ENCODE measurements at places on chromosomes 1 and 21.

DNA sequence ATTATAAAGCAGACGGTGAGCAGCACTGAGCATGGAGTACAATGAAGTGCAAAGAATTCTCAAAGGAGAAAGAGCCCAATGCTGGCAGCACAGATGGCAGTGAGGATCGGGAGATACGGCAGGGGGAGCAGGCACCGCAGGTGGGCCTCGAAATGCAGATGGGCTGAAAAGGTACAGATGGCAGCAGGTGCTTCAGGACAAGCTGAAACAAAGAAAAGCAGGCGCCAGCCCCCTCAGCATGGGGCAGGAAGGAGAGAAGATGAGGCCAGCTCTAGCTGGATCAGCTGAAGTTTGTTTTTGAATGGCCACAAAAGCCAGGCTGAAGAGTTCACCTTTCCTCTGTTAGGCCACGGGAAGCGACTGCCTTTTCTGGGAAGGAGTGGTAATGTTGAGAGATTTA lies 7.7 kb downstream of the CFAP298 start:
- DNase-seq: no peak

GRCh38 chr1:234992065-234992464 lies 136.6 kb downstream of the TOMM20 start:
- no peak for DNase-seq

- no peak for DNase-seq
These were observed 23.6 kb upstream of the EPS8L3 start for GRCh38 chr1:109787211-109787844.

GRCh38 chr1:156368889-156369684 lies at the start of gene RHBG:
TSS of gene RHBG (plus strand) at chr1:156369211. CDS start at chr1:156369250, 39 bp downstream.
- no peak for DNase-seq

DNA sequence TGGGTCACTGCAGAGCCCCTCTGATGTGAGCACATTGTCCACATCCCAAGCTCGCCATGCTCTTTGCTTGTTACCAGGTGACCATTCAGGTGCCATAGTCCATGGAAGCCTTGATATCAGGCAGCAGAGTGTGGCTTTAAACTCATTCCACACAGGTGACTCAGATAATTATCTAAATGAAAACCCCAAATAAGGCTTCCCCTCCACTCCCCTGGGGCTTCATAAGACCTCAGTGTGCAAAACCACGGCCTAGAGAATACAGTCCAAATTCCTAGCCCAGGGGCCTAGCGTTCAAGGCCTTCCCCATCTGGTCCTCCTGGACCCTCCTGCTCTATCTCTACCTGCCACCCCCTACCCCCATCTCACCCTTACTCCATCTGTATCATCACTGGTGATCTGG lies 97.1 kb downstream of the ARHGEF10L start:
- no peak for DNase-seq

DNA sequence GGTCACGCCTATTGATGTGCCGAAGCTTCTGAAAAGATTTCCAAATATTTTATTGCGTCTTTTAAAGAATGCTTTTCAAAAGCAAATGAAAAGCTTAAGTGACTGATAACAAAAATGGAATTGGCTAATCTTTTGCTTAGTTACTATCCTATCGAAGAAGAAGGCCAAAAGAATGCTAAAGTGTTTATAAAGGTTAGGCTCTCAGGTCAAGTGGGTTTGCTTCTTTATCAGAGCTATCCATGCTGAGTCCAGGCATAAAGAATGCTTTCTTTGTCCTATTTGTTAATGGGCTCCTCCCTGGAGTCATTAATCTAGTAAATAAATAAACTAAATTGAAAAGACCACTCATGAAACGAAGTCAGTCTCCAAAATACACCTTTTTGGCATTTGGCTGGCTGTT lies 133.4 kb upstream of the LYPLAL1 start:
- DNase-seq: no peak

DNA sequence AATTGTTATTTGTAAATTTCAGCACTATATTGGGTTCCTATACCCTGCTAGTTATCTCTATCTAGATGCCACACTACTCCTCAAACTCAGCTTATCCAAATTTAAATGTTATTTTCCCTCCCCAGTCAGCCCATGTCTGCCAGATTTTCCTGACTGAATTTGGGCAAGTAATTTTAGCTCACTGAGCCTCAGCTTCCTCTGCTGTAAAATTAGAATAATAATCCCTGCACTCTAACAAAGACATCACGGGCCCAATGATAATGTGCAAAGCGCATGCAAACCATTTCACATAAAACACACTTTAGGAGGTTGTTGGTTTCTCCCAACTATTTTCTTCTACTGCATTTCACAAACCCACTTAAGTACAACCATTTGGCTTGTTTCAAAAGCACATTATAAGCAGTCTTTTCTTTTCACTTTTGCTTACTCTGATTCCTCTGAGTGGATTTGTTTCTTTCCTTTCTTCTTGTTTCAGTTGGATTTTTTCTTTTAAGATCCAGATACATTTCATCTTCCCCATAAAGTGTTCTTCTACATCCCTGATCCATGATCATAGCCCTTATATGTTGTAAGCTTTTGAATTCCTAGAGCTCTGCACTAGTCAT lies 152.8 kb upstream of the DPT start:
- no peak for DNase-seq

- DNase-seq: peak; percentile 21
These were observed 7.8 kb downstream of the PTTG1IP start for GRCh38 chr21:44865561-44866280.

DNA sequence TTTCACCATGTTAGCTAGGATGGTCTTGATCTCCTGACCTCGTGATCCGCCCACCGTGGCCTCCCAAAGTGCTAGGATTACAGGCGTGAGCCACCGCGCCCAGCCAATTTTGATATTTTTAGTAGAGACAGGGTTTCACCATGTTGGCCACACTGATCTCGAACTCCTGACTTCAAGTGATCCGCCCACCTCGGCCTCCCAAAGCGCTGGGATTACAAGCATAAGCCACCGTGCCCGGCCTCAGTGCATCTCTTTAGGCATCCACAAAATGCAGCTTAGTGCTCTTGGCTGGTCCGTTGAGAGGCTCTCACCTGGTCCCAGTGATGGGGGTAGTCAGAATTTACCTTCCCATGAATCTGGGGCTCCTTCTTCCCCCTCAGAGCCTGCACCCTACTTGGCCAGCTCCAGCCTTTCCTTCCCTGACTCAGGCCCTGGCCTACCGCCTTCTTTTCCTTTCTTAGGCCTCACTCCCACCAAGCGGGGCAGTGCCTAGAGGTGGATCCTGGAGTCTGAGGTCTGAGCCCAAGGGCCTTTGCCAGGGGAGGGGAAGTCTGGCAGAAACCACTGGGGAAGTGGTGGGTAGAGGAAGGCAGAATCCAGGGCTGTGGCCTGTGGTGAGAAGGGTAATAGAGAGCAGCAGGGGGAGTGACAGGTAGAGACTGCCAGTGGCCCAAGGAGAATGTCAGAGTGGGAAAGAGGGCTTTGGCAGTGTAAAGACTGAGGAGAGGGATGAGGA lies 3.7 kb downstream of the LENEP start:
- no peak for DNase-seq

DNA sequence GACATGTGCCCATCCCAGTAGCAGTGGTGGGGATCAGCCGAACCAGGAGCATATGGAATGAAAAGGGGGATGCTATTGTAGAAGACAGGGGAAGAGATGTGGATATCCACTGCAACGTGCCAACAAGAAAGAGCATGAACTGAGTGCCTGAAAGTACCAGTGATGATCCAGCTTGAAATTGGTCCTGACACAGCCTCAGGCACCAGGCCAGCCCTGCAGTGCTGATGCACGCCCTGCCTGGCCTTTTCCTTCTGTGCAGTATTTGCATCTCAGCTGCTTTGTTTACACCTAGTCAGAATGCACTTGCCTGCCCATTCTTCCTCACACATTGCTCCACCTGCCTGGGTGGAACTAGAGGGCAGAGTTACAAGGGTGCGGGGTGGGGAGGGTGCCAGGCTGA lies 50.3 kb upstream of the ARTN start:
- DNase-seq: no peak

DNA sequence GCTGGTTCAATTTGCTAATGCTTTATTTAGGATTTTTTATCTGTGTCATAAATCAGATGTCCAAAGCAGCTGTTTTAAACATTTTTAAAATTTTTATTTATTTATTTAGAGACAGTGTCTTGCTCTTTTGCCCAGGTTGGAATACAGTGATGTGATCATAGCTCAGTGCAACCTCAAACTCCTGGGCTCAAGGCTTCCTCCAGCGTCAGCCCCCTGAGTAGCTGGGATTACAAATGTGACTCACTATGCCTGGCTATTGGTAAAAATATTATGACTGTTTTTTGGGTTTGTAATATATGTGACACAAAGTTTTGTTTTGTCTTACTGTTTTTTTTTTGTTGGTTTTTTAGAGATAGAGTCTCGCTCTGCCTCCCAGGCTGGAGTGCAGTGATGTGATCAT lies 11.8 kb downstream of the ZBED6 start:
- no peak for DNase-seq

DNA sequence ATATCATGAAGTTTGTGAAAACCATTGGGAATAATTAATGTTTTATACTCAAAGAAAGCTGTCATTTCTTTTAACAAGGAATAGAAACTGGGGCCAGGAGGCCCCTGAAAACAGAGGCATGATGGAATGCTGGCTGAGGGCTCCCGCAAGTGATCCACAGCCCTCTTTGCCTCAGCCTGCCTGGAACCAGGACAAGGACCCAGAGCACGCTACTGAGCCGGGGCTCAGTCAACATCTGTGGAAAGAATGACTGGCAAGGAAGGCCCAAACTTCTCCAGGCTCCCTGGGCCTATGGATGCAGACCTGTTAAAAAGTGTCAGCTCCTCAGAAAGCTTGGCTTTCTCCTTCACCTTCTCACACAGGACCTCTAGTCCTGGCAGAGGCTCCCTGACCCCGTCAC lies 32.6 kb downstream of the COLGALT2 start:
- DNase-seq: no peak

DNA sequence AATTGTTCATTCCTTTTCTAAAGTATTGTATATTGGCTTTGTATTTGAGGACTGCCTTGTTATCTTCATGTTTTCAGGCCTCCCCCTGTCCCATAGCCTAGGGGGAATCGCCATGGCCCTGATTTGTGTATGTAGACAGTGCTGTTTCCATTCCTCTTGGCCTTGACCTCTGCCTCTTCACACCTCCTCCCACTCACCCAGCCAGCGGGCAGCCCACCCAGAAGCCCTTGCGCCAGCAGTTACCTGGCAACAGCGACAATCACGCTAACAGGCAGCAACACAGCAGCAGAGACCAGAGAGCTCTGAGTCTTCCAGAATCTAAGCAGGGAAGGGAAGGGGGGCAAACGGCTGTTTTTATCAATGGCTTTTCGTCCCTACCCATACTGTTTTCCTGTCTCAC lies 50.0 kb upstream of the NPL start:
- no peak for DNase-seq

DNA sequence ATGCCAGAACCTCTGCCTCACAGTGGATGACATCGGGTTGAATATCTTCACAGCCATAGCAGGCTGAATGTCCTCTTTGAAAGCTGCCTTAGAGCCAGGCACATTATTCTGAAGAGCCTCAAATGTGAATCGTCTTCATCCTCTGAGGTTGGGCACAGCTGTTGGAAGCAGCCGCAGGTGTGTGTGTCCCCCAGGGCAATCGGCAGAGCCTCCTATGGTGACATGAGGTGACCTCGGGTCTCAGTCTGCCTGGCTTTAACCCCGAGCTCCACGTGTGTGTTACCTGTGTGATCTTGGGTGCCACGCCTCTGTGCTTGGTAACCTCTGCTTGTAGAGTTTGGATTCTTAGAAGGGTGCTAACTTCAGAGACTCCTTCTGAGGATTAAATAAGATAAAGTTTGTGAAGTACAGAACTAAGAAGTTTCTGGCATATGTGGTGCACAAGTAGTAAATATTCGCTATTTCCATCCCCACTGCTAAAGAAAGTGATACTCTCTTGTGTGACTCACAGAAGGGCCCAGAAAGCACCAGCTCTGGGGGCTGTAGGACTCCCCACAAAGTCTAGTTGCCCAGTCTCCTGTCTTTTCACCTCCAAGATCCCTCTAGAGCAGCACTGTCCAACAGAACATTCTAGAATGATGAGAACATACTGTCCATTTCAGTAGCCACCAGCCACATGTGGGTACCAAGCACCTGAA lies 500.9 kb downstream of the NPHP4 start:
- no peak for DNase-seq

DNA sequence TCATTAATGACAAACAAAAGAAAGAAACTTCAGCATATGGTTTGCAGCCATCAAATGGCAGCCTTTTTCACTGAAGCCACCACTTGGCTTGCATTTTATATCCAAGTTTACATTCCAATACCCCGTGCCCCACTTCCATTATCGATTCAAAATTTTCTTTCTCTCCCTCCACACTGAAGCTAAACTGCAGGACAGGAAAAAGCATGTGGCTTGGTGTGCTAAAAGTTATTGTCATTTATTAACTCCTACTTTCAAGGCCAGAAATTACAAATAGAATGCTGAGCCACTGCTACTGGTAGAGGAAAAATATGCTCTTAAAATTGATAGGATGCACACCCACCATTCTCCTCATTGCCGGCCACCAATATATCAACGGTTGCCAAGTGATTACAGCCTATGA lies 351.6 kb upstream of the DUSP10 start:
- DNase-seq: no peak

- DNase-seq: no peak
These were observed 40.1 kb downstream of the ZNF281 start for GRCh38 chr1:200369706-200370105.

GRCh38 chr1:42000766-42001165 lies 82.0 kb upstream of the HIVEP3 start:
- no peak for DNase-seq

GRCh38 chr1:44700573-44700972 lies 26.1 kb downstream of the ARMH1 start:
- no peak for DNase-seq

DNA sequence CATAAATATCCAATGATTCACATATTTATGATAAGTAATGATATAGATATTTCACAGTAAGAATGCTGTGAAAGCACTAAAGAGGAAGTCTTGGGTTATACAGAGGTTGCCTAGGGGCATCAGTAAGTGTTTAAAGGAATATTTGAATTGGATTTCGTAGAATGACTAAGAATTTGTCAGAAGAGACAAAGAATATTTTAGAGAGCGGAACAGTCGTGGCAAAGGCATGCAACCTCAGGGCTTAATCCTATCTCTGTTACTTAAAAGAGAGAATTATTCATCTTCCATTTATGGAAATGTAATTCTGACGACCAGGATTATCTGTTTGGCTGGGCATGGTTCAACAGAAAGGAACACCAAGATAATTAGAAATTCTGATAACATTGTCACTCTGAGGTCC lies 171.9 kb upstream of the NR5A2 start:
- no peak for DNase-seq

DNA sequence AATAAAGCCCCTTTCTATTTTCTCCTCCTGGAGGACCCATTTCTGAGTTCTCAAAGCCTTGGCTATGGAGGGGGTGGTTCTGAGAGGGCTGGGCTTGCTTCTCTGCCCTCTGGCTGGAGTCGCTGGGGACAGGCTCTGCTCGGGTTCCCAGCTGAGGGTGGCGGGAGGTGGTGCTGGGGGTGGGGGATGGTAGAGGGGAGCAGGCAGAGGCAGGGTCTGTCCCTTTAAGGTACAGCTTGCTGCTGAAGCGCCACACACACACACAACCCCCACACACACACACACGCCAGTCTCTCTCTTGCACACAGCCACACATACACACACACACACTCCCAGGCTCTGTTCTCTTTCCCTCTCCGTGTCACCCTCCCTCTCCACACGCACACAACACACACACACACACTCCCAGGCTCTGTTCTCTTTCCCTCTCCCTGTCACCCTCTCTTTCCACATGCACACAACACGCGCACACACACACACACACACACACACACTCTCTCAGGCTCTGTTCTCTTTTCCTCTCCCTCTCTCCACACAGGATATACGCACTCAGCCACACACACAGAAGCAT lies 69.8 kb upstream of the SSBP3 start:
- no peak for DNase-seq

Measured in hippocampal formation (tissue), 2 donors.